ENCODE measurements at places on chromosomes 7 and 10.

DNA sequence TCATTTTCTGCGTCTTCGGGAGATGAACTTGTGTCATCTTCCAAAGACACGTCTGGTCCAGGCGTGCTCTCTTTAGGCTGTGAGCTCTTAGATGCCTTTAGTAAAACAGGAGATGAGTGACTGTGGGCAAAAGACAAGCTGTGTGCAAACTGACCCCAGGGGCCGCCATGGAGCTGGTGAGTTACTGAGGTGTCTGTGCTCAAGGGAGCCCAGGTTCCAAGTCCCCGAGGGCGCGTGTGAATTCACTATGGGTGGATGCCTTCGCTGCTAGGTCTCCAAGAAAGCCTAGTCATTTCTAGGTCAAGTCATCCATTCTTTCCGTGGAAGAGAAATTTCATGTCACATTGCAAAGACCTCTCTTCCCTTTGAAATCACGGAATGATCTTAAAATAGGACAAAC, 83.9 kb upstream of the NMT2 start:
- no peak for DNase-seq

DNA sequence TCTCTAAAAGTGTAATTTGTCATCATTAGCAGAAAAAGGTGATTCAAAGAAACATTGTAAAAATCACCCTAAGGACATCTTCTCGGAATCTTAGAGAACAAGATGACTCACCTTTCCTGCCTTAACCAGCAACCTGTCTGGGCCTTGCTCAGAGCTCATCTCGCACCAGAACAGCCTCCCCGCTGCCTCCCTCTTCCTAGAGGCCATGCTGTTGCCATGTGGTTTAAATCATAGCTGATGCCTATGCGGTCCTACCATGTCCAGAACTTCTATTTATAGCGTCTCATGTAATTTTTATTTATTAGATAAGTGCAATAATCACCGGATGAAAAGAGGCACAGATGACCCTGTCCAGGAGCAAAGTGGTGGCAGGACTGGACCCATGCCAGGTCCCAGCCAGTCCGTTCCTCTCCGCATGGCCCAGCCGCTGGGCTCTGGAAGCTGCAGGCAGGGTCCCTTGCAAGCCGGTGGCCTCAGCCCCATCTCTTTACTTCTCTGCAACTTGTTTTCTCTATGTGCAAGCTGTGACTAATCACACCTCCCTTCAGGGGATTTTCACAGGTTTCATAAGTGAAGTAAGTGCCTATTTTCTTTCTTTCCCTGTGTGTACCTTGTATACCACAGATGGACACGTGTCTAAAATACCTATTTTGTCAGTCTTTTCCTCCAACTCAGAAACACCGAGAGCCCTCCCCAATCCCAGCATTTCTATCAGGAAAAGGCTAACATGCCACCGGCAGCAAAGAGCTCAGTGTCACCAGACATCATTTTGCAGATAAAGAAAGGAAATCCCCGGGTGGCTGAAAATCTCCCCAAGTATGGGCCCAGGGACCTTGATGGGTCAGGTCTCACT, 27.1 kb downstream of the KLF6 start:
- DNase-seq: no peak

DNA sequence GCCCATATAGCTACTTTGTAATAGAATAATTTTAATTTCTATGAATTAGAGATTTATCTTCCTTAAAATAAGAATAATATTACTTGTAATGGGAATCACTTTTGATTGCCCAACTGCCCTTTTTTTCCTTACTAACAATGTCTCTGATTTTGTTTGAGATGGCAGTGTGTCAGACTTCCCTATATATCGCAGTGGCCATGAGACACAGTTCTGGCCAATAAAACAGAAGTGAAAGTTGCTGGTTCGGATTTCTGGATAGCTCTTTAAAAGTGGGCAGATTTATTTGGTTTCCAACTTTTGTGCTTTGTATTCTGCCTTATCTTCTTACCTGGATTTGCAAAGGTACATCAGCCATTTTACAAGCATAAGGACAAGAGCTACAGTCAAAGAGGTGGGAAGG, 170.2 kb downstream of the PPP1R17 start:
- no peak for DNase-seq

- no peak for DNase-seq
Observed at GRCh38 chr7:16583834-16584233, 57.2 kb downstream of the LRRC72 start.

DNA sequence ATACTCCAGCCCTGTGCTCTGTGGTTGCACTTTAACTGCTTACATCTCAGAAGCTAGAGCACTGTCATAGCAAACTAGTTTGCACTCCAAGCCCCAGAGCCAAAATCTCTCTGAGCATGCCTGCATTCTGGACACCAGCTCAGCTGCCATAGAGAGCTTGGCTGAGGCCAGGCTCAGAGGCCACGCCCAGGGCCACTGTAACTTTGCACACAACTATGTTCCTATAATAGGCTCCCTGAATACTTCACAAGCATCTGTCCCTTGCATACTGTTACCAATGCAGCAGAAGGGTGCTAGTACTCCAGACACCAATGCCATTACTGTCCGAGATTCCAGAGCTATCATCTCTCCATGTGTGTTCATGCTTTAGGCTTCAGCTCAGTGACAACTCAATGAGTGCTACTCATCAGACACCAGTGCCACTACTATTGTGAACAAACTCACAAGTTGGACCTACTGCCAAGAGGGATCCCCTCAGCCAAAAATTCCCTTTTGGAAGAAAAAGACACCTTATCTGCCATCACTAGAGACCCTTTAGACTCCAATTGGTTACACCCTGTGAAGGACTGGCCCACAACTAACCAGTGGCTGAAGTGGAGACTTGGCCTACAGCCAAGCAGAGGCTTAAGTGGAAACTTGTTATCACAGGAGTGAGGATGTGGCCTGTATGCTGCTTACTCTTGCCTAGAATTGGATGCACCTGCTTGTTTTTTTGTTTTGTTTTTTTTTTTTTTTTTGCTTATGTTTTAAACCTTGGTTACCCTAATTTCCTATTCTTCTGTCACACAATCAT, 211.6 kb upstream of the MAGI2 start:
- DNase-seq: no peak

DNA sequence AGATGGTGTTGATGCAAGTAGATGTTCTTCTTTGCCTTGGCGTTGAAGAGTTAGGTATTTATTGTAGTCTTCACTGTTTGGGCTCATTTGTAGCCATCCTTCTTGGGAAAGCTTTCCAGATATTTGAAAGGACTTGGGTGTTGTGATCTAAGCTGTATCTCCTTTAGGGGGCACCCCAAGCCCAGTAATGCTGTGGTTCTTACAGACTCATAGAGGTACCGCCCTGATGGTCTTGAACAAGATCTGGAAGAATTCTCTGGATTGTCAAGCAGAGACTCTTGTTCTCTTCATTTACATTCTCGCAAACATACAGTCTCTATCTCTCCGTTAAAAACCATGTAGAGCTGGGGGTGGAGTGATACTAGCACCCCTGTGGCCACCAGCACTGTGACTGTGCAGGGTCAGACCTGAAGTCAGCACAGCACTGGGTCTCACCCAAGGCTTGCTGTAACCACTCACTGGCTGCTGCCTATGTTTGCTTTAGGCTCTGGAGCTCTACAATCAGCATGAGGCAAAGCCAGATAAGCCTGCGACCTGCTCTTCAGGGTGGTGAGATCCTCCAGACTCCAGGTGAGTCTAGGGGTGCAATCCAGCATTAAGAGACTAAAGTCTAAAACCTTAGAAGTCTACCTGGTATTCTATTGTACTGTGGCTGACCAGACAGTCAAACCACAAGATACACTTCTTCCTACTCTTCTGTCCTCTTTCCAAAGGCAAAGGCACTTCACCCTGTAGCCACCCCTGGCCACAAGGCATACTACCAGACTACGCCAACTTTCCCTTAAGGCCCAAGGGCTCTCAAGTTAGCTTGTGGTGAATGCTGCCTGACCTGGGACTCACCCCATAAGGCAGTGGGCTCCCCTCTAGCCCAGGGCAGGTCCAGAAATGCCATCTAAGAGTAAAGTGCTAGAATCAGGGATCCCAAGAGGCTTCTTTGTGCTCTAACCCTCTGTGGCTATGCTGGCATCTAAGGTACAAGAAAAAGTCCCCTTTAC, 209.7 kb upstream of the TMEM196 start:
- peak; percentile 27 for DNase-seq

- no peak for DNase-seq
Observed at GRCh38 chr10:70510904-70511303, 32.3 kb downstream of the PALD1 start.

DNA sequence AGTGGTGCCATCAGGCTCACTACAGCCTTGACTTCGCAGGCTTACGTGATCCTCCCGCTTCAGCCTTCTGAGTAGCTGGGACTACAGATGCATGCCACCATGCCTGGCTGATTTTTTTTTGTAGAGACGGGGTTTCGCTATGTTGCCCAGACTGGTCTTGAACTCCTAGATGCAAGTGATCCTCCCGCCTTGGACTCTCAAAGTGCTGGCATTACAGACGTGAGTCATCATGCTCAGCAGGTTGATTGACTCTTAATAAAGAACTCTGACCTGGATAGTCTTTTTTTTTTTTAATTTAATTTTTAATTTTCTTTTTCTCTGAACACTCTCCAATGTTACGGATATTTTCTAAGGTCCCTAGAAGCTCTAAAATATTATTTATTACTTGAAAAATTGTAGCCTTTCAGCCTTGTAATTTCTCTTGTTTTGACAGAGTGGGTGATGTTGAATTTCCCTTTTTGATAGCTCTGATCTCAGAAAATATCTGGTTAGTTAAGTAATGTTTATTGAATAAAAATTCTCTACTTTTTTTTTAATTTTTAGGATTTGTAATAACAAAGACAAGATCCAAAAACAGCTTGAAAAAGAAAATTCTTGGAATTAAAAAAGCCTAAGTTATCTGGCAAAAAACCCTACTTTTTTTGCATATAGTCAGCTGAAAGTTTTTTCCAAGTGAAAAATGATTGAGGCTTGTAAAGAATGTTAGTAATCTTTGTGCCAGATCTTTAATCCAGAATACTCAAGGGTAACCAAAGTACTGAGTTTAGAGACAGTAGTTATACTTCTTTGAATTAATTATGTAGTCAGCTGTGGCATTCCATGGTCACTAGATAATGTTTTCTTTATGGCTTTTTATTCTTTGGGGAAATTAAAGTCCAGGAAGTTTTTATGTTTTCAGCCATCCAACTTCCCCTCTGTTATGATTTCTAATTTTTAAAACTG, 26.7 kb downstream of the TBC1D12 start:
- no peak for DNase-seq

DNA sequence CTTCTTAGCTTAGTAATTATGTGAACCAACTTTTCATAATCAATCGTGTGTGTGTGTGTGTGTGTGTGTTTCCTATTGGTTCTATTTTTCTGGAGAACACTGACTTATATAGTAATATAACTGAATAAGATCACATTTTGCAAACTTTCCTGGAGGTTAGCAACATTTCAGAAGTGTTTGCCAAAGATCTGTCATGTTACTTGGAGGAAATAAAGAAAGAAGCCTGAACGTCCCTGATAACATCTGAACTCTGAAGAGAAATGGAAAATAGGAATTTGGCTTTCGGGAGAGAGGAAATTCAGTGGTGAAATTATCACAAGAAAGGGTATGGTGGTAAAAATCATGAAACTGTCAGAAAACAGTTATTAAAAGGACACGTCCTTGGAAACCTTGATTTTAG, 984.4 kb upstream of the AUTS2 start:
- no peak for DNase-seq

- no peak for DNase-seq
Observed at GRCh38 chr7:27212497-27213432, 12.9 kb upstream of the HOXA13 start.

GRCh38 chr7:138661069-138661635, 40.0 kb downstream of the SVOPL start:
- DNase-seq: no peak
